Activated CD4-positive, alpha-beta T cell treated with anti-CD3 and anti-CD28 coated beads, Interleukin-2, amount 50 U/mL, for 16 hours (primary cell): ENCODE measurements at places on chromosomes 12 and 14.

DNA sequence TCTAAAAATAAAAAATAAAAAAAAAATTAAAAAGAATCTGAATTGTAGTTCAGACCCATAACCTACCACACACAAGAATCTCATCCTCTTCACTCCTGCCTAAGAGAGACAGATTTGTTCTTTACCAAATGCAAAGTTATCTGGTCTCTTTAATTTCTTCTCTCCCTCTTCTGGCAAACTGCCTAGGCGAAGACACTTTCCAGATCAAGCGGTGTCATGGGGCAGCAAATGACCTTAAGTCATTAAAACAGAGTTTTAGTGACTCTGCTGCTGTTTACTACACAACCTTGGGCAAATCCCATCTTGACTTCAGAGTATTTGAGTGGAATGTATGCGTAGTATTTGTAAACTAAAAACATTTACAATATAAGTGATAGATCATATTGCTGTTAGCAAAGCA is 60.9 kb upstream of the NID2 start:
- no peak for DNase-seq

GRCh38 chr12:104910196-104910840 is 47.8 kb downstream of the SLC41A2 start:
- DNase-seq, result no peak

- no peak for DNase-seq
These were observed 27.7 kb upstream of the ETFBKMT start for GRCh38 chr12:31631809-31632208.

- DNase-seq, result no peak
These were observed 221.2 kb downstream of the NELL2 start for GRCh38 chr12:44654646-44655639.

DNA sequence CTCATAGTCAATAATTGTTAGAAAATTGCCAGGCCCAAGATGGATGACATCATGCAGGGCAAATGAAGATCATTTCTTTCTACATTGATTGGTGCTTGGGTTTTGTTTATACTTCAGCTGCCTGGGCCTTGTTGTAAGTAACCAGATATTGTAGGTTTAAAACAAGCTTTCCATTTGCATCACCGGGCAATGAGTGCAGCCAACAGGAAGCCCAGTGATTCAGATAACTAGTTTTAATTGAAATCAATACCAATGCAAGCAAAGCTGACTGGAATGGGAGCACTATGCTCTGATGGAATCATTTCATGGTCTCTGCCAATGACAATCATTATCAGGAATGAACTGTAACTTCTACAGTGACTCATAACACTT is 279.3 kb downstream of the DUSP6 start:
- DNase-seq, result peak; percentile 59

DNA sequence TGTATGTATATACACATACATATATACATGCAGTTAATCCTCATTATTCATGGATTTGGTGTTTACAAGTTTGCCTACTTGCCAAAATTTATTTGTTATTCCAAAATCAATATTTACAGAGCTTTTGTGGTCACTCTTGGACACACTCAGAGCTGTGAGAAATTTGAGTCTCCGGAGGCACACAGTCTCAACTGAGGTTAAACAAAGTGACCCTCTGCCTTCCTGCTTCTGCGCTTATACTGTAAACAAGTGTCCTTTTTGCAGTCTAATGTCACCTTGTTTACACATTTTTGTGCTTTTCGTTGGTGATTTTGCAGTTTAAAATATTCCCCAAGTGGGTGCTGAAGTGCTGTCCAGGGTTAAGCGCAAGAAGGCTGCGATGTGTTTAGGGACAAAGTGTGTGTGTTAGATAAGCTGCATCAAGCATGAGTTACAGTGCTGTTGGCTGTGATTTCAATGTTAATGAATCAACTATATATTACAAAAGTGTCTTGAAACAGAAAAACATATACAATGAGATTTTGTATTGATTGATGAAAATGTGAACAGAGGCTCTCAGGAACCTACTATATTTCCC is 13.1 kb upstream of the LTA4H start:
- no peak for DNase-seq
